SJSA1 (cell line): ENCODE measurements at places on chromosomes 3 and 15. TPM values are rescaled to one million over a fixed set of nuclear protein-coding genes. Genes with fewer than 3 reads are reported as not detected.

Gene BBS4
- total RNA-seq: 14.4 and 18.5 TPM in 2 replicates

Gene FANCD2
- total RNA-seq: 30.0 and 36.7 TPM in 2 replicates

Gene DNAH12
- total RNA-seq: not detected in 2 replicates

DNA sequence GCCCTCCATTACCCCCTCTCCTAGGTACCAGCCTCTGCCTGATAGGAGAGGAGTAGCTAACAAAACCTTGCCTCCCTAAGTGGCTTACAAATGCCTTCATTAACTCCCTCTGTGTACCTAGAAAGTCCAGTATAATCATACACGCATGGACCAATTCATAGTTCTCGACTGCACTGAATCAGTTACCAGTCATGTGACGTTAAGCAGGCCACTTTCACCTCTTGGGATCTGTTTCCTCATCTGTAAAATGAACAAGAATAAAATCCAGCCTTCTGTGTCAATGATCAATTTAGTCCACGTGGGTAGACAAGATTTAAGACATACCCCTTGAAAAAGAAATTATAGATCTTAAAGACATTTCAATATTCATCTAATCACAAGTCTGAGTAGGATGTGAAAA is 72.2 kb downstream of the TRIM69 start:
- no peaks in the 10 kb centered on the region for H3K4me1 ChIP-seq
- no peaks in the 10 kb centered on the region for H3K36me3 ChIP-seq
- H3K27me3 ChIP-seq: peaks cover 7% of the 10 kb centered on the region; the same call in 1 of the 2 replicates
- DNase-seq: no peak

- H3K27me3 ChIP-seq: no peaks in the 10 kb centered on the region
- H3K36me3 ChIP-seq: no peaks in the 10 kb centered on the region
- no peaks in the 10 kb centered on the region; the same call in 1 of the 2 replicates for H3K4me1 ChIP-seq
- no peak overlapping the region for H3K27ac ChIP-seq
- H3K4me3 ChIP-seq: no peak overlapping the region
Observed at GRCh38 chr3:36906504-36907149, 38.2 kb downstream of the TRANK1 start.
